Stimulated activated CD8-positive, alpha-beta memory T cell treated with anti-CD3 and anti-CD28 coated beads, Interleukin-15, amount 100 ng/mL, for 4 hours (primary cell): ENCODE measurements at places on chromosomes 13 and 19.

GRCh38 chr19:16365300-16365996 lies 40.8 kb downstream of the KLF2 start:
- no peak for DNase-seq

- no peak for DNase-seq
These were observed 1.3 kb upstream of the BSG start for GRCh38 chr19:570937-571565.

GRCh38 chr13:52447815-52448552 lies 2.5 kb downstream of the VPS36 start:
- no peak for DNase-seq

DNA sequence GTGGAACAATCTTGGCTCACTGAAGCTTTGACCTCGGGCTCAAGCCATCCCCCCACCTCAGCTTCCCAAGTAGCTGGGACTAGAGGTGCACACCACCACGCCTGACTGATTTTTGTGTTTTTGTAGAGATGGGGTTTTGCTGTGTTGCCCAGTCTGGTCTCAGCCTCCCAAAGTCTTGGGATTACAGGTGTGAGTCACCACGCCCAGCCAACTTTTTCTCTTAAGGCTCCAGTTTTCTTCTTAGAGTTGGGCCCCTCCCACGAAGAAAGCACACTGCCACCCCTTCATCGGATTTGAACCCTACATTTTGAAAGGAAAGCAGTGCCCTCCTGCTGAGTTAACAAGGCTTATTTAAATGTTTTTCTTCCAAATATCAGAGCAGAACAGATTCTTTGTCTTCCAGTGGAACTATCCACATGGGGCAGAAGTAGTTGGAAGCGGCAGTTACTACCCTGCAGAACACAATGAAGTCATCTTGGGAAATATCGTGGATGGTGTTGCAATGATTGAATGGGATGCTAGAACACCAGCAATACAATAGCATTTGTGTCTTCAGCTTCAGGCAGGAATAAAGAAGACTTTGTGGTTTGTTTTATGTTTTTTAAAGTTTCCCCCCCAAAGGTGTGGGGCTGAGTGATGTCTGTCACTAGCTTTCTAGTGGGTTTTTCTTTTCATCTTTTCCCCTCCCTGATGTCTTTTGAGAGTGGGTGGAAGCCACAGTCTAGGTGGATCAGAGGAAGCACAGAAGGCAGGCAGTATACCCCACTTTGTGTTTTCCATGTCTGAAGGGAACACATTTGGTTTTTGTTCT lies 8.9 kb downstream of the ACTN4 start:
- no peak for DNase-seq

DNA sequence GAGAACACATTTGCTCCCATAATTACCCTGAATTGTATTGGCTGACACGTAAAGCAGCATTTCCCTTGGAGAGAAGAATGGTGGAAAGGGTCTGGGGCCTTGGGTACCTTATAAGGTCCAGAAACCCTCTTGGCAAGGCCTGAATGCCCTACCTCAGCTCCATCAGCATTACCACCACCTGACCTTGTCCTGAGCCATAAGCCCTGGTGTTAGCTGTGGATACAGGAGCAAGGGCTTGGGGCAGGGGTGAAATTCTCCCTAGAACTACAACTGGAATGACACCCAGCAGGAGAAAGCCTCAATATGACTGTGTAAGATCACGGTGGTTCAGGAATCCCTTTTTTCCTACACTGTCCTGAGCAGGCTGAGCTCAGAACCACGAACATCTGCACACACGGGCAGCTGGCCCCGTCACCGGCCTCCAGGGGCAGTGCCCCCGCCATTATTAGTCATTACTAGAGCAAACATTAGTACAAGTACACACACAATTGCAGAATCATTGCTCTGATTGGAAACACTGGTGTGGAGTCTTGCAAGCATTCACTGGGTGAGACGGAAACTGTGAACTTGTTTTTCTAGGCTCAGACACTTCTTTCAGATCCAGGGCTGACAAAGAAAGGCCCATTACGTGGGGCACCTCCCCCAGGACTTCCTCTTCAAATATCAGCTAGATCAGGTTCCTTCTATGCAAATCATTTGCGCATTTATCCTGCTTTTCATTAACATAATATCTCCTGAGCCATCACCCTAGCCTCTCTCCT lies 26.8 kb upstream of the MTIF3 start:
- no peak for DNase-seq

- DNase-seq: no peak
These were observed 678.9 kb upstream of the SLITRK5 start for GRCh38 chr13:86992251-86992650.

- DNase-seq: no peak
These were observed 4.0 kb downstream of the S1PR5 start for GRCh38 chr19:10513223-10513622.

DNA sequence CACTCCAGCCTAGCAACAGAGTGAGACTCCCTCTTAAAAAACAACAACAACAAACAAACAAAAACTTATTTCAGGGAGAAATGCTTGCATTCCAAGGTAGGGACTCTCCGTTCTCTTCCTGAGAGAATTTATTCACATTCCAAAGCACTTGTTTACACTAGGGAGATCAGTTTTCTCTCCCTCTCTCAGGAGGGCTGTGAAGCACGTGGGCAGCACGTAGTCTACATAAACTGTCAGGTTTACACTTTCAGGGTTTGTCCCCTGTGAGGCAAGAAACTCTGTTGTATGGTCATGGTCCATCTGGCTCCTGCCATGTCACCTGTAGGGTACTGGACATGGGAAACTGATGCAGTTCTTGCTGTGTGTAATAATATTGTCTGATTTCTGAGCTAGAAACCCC lies 31.6 kb downstream of the WDR87 start:
- no peak for DNase-seq

DNA sequence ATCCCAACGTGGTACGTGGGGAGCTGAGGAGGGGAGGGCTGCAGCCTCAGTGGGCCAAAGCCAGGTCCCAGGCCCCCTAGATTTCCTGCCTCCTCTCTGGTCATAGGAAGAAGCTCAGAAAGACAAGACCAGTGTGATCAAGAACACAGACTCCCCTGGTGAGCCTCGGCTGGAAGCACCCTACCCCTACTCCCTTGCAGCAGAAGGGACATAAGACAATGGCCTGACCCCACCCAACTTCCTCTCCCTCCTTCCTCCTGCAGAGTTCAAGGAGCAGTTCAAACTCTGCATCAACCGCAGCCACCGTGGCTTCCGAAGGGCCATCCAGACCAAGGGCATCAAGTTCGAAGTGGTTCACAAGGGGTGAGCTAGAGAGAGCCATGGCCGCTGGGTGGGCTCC lies 11.5 kb downstream of the PODNL1 start:
- no peak for DNase-seq

GRCh38 chr13:70391678-70392077 lies 283.4 kb upstream of the KLHL1 start:
- no peak for DNase-seq

GRCh38 chr13:94928127-94928775 lies 215.9 kb upstream of the SOX21 start:
- DNase-seq: no peak

DNA sequence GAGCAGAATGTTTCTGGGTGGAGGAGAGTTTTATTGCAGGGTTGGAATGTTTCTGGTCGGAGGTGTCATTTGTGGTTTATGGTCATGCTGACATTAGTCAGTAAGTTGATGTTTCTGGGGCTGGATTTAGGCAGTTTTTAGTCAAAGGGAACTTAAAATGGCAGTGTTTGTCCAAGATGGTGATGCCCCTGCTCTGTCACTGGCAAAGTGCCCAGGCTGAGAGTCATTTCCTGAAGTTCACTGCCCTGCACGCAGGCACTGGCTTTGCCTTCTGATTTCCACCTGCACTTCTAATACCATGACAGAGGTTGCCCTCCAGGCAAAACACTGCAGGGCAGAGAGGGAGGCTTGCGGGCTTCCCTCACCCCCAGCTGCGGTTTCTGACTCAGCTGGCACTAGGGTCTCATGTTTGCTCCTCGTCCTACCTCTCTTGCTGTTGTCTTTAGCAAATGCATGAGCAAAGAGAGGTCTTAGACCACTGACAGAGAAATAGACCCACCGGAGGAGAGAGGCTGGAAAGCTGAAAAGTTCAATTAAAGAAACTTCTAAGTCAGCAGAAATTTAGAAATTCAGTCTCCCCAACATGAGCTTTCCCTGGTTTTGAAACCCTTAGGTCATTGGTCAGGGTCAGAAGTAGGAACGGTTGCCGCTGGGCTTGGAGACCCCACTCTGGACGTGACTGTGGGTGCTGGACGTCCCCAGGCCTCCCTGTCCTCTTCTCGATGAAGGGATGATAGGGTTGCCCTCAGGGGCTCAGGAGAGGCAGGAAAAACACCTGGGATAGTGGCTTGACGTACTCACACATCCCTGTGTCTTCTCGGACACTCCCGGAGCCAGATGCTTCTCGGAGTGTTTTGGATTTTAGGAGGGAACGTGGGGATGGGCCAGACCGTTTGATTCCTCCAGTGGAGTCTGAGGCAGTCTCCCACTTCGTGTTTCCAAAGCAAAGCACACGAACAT lies 26.3 kb downstream of the TMEM255B start:
- no peak for DNase-seq

DNA sequence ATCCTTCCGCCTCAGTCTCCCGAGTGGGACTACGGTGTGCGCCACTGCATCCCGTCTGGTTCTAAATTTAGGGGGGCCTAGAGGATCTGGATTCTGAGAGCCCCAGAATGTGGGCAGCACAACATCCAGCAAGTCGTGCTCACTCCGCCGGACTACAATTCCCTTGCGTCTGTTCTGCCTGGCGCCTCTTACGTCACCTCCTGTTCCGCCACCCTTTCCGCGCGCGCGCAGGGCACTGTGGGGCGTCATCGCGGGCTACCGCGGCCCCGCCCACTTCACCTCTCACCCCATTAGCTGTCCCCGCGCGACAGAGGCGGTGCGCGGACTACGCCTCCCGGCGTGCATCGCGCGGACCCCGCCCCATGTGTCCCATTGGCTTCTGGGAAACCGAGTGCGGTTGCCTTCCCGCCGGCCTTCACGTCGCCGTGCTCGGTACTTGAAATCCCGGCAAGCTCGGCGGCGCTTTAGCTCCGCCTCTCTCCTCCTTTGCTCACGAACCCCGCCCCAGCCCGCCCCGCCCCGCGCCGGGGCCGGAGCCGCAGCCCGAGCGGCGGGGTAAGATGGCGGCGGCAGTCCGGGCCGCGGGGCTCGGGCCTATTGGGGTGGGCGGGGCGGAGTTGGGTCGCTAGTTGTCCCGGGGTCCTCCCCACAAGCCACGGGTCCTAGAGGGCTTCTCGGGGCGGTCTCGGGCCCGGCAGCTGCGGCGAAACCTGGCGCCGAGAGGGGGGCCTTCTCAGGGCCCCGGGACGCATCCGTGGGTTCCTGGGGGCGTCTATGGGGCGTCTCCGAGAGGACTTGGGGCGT lies at the start of gene SCAF1:
Gene SCAF1 (plus strand): TSS at position 522 of the 804 bp plus-strand sequence. CDS start 2,818 bp downstream, outside the sequence.
- DNase-seq: peak; percentile 100
